ENCODE measurements at places on chromosomes 7 and 10.

- no peak for DNase-seq
Observed at GRCh38 chr7:148514236-148514635, 76.3 kb upstream of the C7orf33 start.

GRCh38 chr10:23367896-23368595, 23.4 kb upstream of the C10orf67 start:
- DNase-seq, result no peak

- DNase-seq, result no peak
Observed at GRCh38 chr7:48497521-48497920, 326.3 kb downstream of the ABCA13 start.

DNA sequence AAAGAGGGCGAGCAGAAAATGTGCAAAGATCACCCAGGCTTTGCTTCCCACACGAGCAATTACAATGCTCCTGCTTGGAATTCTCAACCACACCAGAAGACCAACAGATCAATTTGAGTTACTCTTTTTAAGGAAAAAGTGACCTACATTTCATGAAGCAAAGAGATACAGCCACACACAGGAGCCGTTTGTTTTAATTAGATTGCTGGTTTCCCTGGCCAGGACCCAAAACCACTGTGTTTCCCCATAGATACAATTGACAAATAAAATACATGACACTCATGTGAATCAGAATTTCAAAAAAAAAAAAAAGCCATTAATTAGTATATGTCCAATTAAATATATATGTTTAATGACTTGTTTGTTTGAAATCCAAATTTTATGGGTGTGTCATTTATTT, 458.3 kb downstream of the PLXDC2 start:
- no peak for DNase-seq

GRCh38 chr7:5750031-5750653, 31.3 kb downstream of the RNF216 start:
- no peak for DNase-seq

- DNase-seq, result no peak
Observed at GRCh38 chr10:78532480-78533042, 498.9 kb downstream of the RPS24 start.
